ENCODE measurements at places on chromosomes 4 and X.

- peak; percentile 16 for DNase-seq
Measured at GRCh38 chr4:128835498-128836222, 26.2 kb downstream of the JADE1 start.

DNA sequence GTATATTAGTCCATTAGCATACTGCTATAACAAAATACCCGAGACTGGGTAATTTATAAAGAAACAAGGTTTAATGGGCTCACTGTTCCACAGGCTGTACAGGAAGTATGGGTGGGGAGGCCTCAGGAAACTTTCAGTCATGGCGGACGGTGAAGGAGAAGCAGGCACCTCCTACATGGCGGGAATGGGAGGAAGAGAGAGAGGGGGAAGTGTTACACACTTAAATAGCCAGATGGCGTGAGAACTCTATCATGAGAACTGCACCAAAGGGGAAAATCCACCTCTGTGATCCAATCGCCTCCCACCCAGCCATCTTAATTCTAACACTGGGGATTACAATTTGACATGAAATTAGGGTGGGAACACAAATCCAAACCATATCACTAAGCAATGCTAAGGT lies 98.9 kb upstream of the SH3RF1 start:
- no peak for DNase-seq

GRCh38 chrX:87805829-87806490 lies 288.4 kb downstream of the KLHL4 start:
- no peak for DNase-seq

- no peak for DNase-seq
Measured at GRCh38 chrX:39017077-39017476, 215.8 kb downstream of the MID1IP1 start.

- DNase-seq = no peak
Measured at GRCh38 chr4:112830753-112831386, 193.9 kb downstream of the LARP7 start.

GRCh38 chrX:23610495-23610894 lies 56.8 kb upstream of the PRDX4 start:
- no peak for DNase-seq

- no peak for DNase-seq
Measured at GRCh38 chrX:20664774-20665173, 398.1 kb upstream of the RPS6KA3 start.

DNA sequence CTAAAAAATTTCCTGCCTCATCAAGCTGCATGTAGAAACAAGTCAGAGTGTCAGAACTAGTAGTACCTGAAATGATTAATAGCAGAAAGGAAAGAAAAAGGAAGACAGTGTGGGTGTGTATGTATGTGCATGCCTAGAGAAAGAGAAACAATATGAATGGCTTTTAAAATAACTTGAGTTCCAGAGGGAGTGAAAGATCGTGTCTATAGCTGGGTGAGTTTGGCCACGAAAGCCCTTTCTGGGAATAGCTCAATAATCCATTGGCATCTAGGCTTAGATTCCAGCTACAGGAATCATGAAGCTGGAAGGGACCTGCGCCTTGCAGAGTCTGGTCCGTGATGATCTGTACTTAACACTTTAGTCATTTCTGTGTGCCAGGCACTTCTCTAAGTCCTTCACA lies 195.6 kb downstream of the RAPGEF2 start:
- no peak for DNase-seq

- no peak for DNase-seq
Measured at GRCh38 chr4:54473077-54473545, 184.6 kb upstream of the KIT start.

GRCh38 chrX:1105671-1106419 lies 106.6 kb downstream of the CRLF2 start:
- no peak for DNase-seq

DNA sequence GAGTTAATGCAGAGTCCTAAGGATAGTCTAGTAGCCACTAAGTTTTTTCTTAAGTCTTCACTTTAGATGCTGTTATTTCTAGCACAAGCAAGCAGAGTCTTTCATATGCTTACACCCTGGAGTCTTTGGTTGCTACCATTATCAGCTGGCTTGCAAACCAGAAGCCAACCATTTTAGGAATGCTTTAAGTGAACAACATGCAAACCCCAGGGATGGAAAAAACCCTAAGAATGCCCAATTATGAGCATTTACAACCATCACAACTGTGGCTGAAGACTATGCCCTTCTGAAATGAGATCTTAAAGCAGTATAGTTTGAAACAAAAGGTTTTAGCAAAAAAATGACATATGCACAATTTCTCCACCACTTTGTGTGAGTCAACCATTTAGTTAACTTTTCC lies 6.6 kb downstream of the MID1IP1 start:
- DNase-seq = no peak

GRCh38 chrX:38616904-38617303 lies 55.6 kb downstream of the TSPAN7 start:
- no peak for DNase-seq

GRCh38 chr4:152618971-152619370 lies 60.8 kb downstream of the TMEM154 start:
- no peak for DNase-seq

- DNase-seq = peak; percentile 55
Measured at GRCh38 chr4:54085284-54085683, 14.7 kb upstream of the GSX2 start.

GRCh38 chrX:49958727-49959485 lies 36.5 kb downstream of the CLCN5 start:
- DNase-seq = no peak

GRCh38 chr4:2806390-2807355 lies 13.8 kb downstream of the SH3BP2 start:
- no peak for DNase-seq

- DNase-seq = no peak
Measured at GRCh38 chr4:29151584-29151983, 1568.6 kb upstream of the PCDH7 start.

DNA sequence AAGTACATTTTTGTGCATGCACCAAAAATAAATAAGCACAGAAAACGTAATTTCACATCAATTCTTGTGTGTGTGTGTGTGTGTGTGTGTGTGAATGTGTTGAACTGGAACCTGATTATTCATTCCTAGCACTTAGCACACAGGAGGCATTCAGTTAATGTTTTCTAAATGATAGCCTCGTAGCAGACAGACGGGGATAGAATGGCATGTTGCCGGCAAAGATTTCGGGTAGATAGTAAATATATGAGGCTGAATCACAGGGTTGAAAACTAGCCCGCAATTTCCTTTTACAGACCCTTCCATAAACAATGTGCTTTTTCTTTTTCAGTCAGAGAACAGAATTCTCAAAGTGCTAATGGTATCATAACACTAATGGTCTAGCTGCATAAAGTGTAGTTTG lies 13.5 kb downstream of the MAOB start:
- DNase-seq = no peak

GRCh38 chr4:6383929-6384328 lies 88.5 kb downstream of the PPP2R2C start:
- DNase-seq = no peak

GRCh38 chrX:131741103-131741581 lies 197.3 kb downstream of the OR13H1 start:
- no peak for DNase-seq

DNA sequence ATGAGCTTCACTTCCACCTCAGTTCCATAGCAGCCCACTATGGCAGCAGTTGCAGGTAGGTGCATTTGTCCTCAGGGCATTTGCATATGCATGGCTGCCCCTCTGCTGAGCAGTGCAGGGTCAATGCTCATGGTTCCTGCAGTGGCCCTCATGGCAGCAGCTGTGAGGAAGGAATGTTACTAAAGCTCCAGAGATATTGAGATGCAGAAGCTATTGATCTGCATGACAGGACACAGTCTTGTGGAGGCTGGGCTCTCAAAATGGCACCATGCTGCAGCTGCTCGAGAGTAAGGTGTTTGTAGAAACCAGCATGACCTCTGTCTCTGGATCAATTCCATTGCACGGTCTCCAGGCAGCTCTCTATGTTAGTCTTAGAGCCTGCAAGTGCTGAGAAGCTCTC lies 179.2 kb upstream of the PCDH18 start:
- DNase-seq = no peak

GRCh38 chrX:97398030-97398551 lies 514.4 kb downstream of the RPA4 start:
- DNase-seq = no peak

- DNase-seq = no peak
Measured at GRCh38 chr4:26330946-26331345, 10.1 kb downstream of the RBPJ start.

DNA sequence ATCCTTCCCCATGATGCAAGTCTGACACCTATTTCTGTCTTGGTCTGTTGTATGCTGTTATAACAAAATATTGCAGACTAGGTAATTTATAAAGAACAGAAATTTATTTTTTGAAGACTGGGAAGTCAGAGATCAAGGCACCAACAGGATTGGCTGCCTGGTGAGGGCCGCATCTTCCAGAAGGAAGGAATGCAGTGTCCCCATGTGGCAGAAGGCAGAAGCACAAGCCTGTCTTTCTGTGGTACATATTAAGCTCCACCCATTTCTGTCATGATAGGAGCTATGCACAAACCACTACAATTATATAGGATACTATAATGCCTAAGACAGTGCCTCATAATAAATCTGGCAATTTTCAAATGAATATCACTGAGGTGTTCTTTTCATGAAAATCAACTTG lies 502.3 kb upstream of the DIAPH2 start:
- DNase-seq = no peak

- no peak for DNase-seq
Measured at GRCh38 chrX:3743801-3744439, 30.5 kb upstream of the PRKX start.

All from anterior cingulate cortex (tissue), 58 donors.